ENCODE measurements at places on chromosomes 7 and 10. TPM values are rescaled to one million over a fixed set of nuclear protein-coding genes. Genes with fewer than 3 reads are reported as not detected.

The AKR1D1 gene
- not detected for total RNA-seq

The EPO gene
- not detected for total RNA-seq

The SHTN1 gene
- 24.9 TPM for total RNA-seq

The SPDYE5 gene
- not detected for total RNA-seq

The SH2D4B gene
- 0.09 TPM for total RNA-seq

The CYP2E1 gene
- total RNA-seq, result 0.25 TPM

The TM9SF3 gene
- 53.6 TPM for total RNA-seq

The SPDYE9 gene
- not detected for total RNA-seq

The TMEM196 gene
- total RNA-seq, result not detected

The HMX3 gene
- not detected for total RNA-seq

The TLX1 gene
- not detected for total RNA-seq

The SNCG gene
- total RNA-seq, result 9.9 TPM

The CRYGN gene
- not detected for total RNA-seq

The IDI2 gene
- not detected for total RNA-seq

The PDE6C gene
- not detected for total RNA-seq

The CDHR3 gene
- 5.0 TPM for total RNA-seq

The OR6V1 gene
- not detected for total RNA-seq

The LFNG gene
- 9.1 TPM for total RNA-seq

The ITGA8 gene
- not detected for total RNA-seq

The MALRD1 gene
- total RNA-seq, result not detected

The SEPHS1 gene
- total RNA-seq, result 66.3 TPM

The FAM237B gene
- not detected for total RNA-seq

The MYL7 gene
- total RNA-seq, result not detected

The GPR22 gene
- not detected for total RNA-seq

The MEOX2 gene
- total RNA-seq, result not detected

The HOXA4 gene
- 1.7 TPM for total RNA-seq

The VAX1 gene
- 0.97 TPM for total RNA-seq

The MKLN1 gene
- 40.0 TPM for total RNA-seq

The C10orf53 gene
- not detected for total RNA-seq

The ATOH7 gene
- 0.15 TPM for total RNA-seq

The VWC2 gene
- not detected for total RNA-seq

The OPN4 gene
- total RNA-seq, result not detected

The TMUB1 gene
- total RNA-seq, result 38.5 TPM

The DOCK4 gene
- 4.8 TPM for total RNA-seq

The TMEM60 gene
- total RNA-seq, result 27.2 TPM

The KEL gene
- not detected for total RNA-seq

The DDC gene
- 1.7 TPM for total RNA-seq

The FAM20C gene
- total RNA-seq, result 45.2 TPM

The ASZ1 gene
- not detected for total RNA-seq

The ARPC1A gene
- 124 TPM for total RNA-seq

The PRPF18 gene
- 19.9 TPM for total RNA-seq

The C10orf62 gene
- total RNA-seq, result not detected

The SKAP2 gene
- 12.5 TPM for total RNA-seq

The TEX47 gene
- total RNA-seq, result not detected

The ANKRD30A gene
- 0.39 TPM for total RNA-seq

The CCDC71L gene
- 13.6 TPM for total RNA-seq

The FRMD4A gene
- 3.6 TPM for total RNA-seq

The GDF2 gene
- not detected for total RNA-seq

The ZNF804B gene
- not detected for total RNA-seq

The ANKRD16 gene
- 9.2 TPM for total RNA-seq

The LRRTM3 gene
- not detected for total RNA-seq

The LRMDA gene
- total RNA-seq, result 3.1 TPM

The LRRN3 gene
- 0.04 TPM for total RNA-seq

The HBP1 gene
- total RNA-seq, result 19.1 TPM

The SMO gene
- 13.6 TPM for total RNA-seq

The CFAP70 gene
- 0.07 TPM for total RNA-seq

Data from A549 treated with Mapracorat at 1 μM for 4 hours (cell line).